Activated T-helper 1 cell treated with Interleukin-2 at 50 U/mL for 16 hours (primary cell): ENCODE measurements at places on chromosomes 2 and 18.

DNA sequence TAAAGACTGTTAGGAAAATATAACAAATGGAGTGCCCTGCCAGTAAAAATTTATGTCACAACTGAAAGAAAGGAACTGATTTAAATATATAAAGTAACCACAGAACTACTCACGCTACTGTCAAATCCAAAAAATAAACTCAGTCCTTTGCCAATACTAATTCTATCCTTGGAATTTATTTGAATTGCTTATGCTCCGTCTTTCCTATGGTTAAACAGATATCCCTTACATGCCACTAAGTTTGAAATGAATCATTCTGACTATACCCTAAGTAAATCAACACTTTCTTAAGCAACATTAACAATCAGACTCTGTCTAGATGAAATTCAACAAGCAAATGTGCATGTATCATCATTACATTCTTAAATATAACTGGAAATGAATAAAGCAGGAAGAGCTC, 9.8 kb downstream of the HNRNPLL start:
- no peak for DNase-seq

- no peak for DNase-seq
Measured at GRCh38 chr2:156157670-156158069, 174.9 kb downstream of the NR4A2 start.

DNA sequence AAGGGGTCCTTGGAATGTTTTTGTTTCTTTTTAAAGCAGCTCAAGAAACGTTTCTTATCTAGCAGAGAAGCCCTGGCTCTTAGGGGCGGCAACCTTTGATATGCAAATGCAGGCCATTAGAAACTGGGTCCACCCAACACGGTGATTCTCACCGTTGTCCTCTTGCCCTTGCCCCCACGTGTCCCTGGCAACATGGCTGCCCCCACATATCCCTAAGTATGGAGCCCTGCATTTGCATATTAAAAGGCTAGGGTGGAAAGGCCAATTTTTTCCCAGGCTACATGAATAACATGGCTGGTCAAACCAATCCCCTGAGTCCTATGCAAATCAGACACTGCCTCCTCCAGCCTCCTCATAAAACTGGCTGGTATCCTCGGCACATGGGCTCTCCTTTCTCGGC, 230.1 kb upstream of the SPOPL start:
- no peak for DNase-seq

DNA sequence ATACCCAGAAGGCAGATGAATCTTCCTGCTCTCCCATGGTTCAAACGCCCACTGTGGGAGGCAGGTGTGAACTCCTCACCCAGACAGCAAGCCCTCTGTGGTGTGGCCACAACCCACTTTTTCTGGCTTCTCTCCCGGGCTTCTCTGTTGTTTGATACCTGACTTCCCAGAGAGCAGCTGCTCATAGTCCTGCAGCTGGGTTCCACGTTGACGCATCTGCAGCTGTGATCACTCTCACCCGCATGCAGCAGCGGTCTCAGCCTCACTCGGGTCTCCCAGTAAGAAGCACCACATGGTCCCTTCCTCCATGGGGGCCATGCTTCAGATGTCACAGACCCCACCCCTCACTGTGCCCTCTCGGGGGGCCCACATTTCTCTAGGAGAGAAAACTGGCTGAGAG, 3.5 kb downstream of the ASPRV1 start:
- DNase-seq: no peak

GRCh38 chr2:134262684-134263083, 8.8 kb downstream of the MGAT5 start:
- DNase-seq: no peak

DNA sequence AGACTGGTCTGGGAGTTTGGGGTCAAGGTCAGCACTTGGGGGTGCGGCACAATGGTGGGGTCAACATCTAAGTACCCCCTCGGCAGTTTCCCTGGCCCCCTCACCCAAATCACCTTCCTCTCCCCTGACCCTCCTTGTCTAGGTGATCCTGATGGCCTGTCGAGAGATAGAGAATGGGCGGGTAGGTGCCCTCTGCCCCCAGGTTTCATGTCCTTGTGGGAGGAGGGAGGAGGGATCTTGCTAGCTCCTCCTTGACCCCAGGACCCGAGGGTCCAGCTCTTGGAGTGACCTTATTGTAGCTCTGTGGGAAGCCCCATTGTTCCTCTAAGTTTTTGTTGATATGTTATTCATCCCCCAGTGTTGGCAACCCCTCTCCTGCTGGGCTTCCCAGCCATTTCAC, 3.6 kb downstream of the PTPN18 start:
- DNase-seq: no peak

- DNase-seq: no peak
Measured at GRCh38 chr2:107804608-107805498, 21.8 kb upstream of the RGPD4 start.
